HFFc6 (cell line): ENCODE measurements at places on chromosomes 5 and 9.
A peak's percentile ranks its signal among the peaks of the same experiment; 100 is the strongest.

GRCh38 chr9:124122813-124123462 is 111.4 kb downstream of the LHX2 start:
- peak; percentile 40 for DNase-seq

DNA sequence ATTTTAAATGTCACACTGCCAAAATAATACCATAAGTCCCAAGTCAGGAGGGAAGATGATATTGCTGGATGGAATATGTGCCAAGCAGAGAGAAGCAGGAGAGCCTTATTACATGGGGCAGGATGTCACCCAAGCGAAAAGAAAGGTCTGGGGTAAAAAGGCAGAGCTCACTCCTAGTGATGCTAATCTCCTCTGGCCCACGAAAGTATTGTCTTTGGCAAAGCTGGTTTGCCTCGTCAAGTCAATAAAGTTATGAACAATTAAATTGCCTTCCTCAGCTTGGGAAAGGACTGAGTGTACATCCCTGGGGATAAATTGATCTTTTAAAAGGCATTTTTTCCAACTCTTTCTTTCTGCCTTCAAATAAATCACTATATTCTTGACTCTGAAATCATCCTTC is 220.6 kb downstream of the DMAC1 start:
- DNase-seq = no peak

- no peak for DNase-seq
Observed at GRCh38 chr9:131670247-131671132, 69.4 kb downstream of the RAPGEF1 start.

- DNase-seq = no peak
Observed at GRCh38 chr9:6006749-6007057, 8.7 kb downstream of the RANBP6 start.
